Fibroblast of lung (primary cell): ENCODE measurements at places on chromosomes 16 and 17.
A peak's percentile ranks its signal among the peaks of the same experiment; 100 is the strongest.

GRCh38 chr16:8522757-8523156 lies 67.6 kb downstream of the TMEM114 start:
- DNase-seq = no peak

GRCh38 chr16:4525634-4526277 lies 12.8 kb downstream of the CDIP1 start:
- no peak for DNase-seq

DNA sequence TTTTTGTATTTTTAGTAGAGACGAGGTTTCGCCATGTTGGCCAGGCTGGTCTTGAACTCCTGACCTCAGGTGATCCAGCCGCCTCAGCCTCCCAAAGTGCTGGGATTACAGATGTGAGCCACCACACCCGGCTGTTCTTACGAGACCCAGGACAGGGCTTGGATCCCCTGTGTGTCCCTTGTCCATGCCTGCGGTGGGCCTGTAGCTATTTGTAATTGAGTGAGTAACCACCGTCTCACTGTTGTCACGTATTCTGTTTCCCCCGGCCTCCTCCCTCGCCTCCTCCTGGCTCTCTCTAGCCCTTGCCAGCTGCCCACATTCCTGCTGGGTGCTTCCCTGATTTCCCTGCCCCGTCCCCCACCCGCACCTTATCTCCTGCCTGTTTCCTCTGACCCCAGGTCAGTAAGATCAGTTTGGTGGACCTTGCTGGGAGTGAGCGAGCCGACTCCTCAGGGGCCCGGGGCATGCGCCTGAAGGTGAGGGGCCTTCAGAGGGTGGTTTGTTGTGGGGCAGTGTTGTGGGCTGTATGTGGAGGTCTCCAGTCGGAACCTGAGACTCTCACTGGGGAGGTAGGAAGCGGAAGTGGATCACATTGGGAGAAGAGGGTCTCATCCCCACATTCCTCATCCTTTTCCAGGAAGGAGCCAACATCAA lies 5.6 kb downstream of the KIF1C start:
- no peak for DNase-seq

DNA sequence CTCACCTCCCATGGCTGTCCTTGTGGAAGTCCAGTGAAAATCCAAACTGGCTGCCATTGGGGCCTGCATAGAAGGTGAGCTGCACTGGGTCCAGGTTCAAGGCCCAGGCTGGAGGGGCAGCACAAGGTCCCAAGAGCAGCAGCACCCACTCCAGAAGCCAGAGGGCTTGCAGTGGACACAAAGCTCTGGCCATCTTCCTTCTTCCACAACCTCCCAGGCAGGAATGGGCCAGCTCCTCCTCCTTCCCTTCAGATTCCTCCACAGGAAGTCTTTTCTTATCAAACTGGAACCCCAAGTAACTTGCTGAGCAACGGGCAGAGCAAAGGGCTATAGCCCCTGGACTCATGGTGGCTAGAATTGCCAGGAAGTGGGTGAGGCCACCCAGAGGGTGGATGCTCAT lies at the start of gene ITGA2B:
Gene ITGA2B, minus strand, starts transcription at position 369 of the 400 bp plus-strand sequence. Its CDS starts 176 bp downstream, at position 193.
- no peak for DNase-seq

- peak; percentile 54 for DNase-seq
Measured at GRCh38 chr17:77470800-77471733, 330.3 kb downstream of the SEC14L1 start.

GRCh38 chr17:9115214-9116191 lies 94.2 kb downstream of the NTN1 start:
- peak; percentile 70 for DNase-seq

- no peak for DNase-seq
Measured at GRCh38 chr17:79150035-79150733, 75.6 kb downstream of the ENGASE start.

GRCh38 chr17:28812748-28813377 lies 29.7 kb downstream of the FAM222B start:
- DNase-seq = peak; percentile 74

- no peak for DNase-seq
Measured at GRCh38 chr16:27699540-27699939, 149.6 kb downstream of the KATNIP start.

- no peak for DNase-seq
Measured at GRCh38 chr17:5759501-5759925, 175.2 kb upstream of the NLRP1 start.

- no peak for DNase-seq
Measured at GRCh38 chr17:4362141-4362540, 4.3 kb downstream of the UBE2G1 start.

DNA sequence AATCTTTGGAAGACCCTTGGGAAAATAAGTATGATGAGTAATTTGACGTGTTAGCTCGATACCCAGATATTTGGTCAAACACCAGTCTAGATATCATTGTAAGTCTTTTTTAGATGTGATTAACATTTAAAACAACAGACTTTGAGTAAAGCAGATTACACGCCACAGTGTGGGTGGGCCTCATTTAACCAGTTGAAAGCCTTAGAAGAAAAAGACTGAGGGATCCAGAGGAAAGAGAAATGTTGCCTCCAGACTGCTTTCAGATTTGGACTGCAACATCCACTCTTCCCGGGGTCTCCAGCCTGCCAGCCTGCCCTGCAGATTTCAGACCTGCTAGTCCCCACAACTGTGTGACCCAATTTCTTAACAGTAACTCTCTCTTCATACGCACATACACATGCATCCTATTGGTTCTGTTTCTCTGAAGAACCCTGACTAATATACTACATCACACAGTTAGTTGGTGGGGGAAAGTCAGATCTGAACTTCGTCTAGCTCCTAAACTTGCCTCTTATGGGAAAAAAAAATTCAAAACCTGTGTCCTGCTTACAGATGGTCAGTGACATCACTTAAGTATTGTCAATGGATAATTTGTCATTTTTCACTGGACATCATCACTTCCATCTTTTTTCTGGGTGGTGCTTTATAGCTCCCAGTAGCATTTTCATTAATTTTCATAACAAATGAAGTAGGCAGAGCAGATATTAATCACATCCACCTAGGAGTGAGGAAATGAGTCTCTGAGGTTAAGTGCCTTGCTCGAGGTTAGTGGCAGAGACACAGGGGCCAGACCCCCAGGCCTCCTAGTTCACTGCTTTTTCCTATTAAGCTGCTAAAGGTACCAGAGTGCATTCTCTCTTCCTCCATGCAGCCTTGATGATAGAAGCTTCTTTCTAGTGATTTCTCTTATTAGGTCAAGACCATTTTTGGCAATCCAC lies 107.7 kb upstream of the TOB1 start:
- DNase-seq = no peak

DNA sequence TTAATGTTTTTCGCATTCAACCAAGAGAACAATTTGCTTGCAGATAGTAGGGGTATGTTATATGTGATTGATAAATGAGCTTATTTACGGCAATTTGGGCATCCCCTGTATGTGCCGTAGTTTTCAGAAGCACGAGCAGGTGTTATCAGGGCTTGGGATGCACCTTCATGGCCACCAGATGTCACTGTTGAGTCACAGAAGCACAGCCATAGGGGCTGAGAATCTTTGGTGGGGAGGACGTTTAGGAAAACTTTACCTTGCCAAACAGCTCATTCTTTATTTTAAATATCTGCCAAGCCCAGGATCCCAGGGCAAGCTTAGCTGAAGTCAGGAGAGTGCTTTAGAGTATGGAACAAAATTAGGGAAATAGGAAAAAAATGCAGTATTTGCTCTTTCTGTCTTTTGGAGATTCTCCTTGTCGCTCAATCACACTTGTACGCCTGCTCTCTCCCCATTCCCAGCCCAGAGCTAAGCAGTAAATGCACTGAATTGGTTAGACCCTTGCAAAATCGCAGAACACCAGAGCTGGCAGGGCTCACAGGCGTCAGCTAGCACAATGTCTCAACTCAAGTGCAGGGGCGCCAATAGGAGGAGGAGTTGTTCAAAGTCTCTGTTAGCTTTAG lies 93.6 kb upstream of the MPHOSPH6 start:
- peak; percentile 33 for DNase-seq

DNA sequence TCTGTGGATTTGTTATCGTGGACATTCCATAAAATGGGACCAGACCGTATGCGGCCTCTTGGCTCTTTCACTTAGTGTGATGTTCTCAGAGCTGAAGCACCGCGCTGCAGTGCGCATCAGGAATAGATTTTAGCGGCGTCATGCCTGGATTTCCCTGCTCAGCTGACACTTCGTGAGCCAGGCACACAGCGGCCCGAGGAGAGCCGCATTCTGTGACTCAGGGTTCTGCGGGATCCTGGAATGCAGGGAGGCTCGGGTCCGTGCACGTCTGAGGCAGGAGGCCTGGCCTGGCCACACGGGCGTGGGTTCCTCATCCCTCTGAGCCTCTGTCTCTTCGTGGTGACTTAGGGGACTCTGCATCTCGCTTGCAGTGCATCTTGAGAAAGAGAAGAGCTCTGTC lies 13.4 kb downstream of the CBFA2T3 start:
- DNase-seq = no peak

- DNase-seq = no peak
Measured at GRCh38 chr17:45430006-45430737, 2.5 kb downstream of the ARHGAP27 start.

DNA sequence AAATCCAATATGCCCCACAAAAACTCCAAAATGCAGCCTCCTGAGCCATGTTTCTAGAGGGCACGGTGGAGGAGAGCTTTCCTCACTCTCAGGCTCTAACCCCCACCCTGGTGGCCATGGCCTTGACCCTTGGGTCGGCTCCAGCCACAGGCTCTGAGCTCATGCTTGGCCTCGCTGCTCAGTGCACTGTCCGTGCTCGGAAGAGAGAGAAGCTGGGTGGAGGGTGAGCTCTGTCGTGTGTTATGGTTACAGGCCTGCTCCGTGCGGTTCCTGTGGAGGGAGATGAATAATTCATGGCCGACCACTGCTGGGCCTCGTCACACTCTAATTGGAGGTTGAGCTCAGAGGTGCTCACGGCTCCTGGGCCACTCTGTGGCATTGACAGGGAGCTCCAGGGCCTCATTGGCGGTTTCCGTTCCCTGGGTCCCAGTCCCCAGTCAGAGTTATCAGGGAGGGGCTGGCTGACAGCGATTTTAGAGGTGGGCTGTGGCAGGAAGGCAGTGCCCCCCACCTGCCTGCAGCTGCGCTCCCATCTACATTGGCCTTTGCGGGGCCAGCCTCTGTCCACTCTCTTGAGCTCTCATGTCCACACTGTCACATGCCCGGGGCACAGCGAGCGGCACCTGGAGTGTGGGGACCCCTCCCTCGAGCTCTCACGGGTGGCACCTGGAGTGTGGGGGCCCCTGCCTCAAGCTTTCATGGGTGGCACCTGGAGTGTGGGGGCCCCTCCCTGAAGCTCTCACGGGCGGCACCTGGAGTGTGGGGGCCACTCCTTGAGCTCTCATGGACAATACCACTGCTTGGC lies 24.9 kb downstream of the ACSF3 start:
- peak; percentile 21 for DNase-seq

DNA sequence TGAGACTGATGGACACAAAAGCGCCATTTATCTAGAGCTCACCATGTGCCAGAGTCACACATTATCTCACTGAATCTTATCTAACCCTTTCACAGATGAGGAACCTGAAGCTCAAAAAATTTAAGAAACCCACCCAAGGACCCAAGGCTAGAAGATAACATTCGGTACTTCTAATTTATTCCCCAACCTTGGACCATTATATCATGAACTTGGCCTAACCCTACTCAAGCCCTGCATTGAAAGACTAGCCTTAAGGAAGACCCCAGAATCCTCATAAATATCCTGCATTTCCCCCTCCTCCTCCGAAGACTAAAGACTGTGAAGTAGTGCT lies 548 bp upstream of the DYNC1LI2 start:
- DNase-seq = no peak

GRCh38 chr17:51124640-51125503 lies 4.2 kb upstream of the SPAG9 start:
- no peak for DNase-seq

GRCh38 chr16:54862529-54862928 lies 68.1 kb upstream of the IRX5 start:
- no peak for DNase-seq

DNA sequence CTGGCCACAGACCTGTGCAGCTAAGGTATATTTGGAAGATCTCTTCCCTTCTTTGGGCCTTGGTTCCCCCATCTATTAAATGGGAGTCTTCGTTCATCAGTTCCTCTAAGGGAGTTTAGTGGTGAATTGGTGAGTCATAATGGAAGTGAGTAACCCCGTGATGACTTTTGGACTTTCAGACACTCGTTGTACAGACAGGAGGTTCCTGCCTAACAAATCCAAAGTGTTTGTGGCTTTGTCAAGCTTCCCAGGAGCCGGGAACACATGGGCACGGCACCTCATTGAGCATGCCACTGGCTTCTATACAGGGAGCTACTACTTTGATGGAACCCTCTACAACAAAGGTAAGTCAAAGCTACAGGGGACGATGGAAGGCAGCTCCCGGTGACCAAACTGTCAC lies 40.4 kb downstream of the WSCD1 start:
- DNase-seq = no peak

GRCh38 chr16:57663917-57664661 lies 4.0 kb upstream of the ADGRG3 start:
- no peak for DNase-seq

- no peak for DNase-seq
Measured at GRCh38 chr16:83911290-83911689, 12.4 kb downstream of the MLYCD start.

DNA sequence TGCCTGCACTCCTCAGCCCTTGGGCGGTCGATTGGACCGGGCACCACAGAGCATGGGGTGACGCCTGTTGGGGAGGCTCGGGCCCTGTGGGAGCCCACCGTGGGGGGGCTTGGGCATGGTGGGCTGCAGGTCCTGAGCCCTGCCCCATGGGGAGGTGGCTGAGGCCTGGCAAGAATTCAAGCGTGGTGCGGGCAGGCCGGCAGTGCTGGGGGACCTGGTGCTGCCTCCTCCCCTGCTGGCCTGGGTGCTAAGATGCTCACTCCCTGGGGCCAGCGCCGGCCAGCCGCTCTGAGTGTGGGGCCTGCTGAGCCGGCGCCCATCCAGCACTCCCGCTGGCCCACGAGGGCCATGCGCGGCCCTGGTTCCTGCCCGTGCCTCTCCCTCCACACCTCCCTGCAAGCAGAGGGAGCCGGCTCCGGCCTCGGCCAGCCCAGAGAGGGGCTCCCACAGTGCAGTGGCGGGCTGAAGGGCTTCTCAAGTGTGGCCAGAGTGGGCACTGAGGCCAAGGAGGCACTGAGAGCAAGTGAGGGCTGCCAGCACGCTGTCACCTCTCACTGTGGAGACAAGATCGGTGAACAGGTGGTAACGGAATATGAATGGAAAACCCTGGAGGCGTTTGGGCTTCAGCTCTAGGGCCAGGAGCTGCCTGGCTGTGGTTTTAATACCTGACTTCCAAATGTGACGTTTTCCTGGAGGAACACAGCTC lies 28.5 kb downstream of the ST6GALNAC1 start:
- no peak for DNase-seq

- DNase-seq = no peak
Measured at GRCh38 chr17:78323826-78324390, 36.0 kb downstream of the SOCS3 start.

GRCh38 chr17:72205357-72205756 lies 84.5 kb downstream of the SOX9 start:
- DNase-seq = no peak

GRCh38 chr17:69492410-69493071 lies 78.0 kb downstream of the MAP2K6 start:
- DNase-seq = peak; percentile 81

- no peak for DNase-seq
Measured at GRCh38 chr16:11439790-11440656, 94.8 kb downstream of the RMI2 start.

- DNase-seq = no peak
Measured at GRCh38 chr17:54194268-54194667, 371.5 kb downstream of the KIF2B start.

- DNase-seq = no peak
Measured at GRCh38 chr16:15542261-15542660, 100.7 kb downstream of the MARF1 start.

- DNase-seq = no peak
Measured at GRCh38 chr16:10121897-10122425, 60.3 kb downstream of the GRIN2A start.
